Activated CD8-positive, alpha-beta memory T cell treated with anti-CD3 and anti-CD28 coated beads for 1 hour (primary cell): ENCODE measurements at places on chromosomes 7 and 10.

DNA sequence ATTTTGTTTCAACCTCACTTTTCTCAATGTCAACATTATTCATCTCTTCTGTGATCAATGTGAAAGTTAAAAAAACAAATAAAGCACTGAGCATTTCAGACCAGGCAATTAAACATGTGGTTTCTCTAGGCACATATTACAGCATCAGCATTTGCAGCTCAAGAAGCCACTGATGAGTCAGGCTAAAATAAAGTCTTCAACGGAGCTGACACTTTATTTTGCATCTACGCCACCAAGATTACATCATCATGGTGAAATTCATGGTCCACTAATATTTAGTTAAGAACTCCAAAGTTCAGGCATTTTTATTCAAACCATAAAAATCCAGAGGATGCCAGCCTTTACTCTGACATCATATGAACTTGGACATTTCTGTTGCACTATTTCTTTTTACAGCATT is 33.0 kb downstream of the MAGI2 start:
- no peak for DNase-seq

- DNase-seq: no peak
Measured at GRCh38 chr7:20647036-20647435, 31.6 kb downstream of the ABCB5 start.

DNA sequence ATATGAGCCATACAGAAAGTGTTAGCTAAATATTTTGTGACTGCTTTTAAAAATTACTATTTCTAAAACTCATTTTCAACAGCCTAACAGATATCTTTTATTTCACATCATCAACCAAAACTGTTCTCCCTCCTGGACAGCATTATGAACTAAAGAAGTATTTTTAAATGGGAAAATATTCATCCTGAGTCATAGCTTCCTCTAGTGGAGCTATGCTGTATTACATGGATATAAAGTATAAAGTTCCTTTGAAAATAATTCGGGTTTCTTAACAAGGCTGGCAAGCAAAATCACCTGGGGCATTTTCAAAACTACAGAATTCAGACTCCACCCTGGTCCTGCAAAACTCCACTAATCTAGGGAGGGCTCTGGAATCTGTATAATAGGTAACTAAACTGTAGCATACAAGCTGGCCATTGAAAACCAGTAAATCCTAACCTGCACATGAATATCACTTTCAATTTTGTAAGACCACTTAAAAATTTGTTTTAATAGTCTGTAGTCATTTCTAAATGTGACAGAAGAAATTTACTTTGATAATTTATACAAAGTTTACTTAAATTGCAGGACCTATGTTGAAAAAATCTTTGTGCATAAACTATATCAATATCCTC is 53.5 kb downstream of the SCIN start:
- no peak for DNase-seq

- no peak for DNase-seq
Measured at GRCh38 chr7:77967429-77967828, 168.9 kb downstream of the PHTF2 start.
